NCI-H2029 treated with DMSO at 0.1 percent for 48 hours (cell line): ENCODE measurements at places on chromosomes 5 and 9.

- no peak for DNase-seq
These were observed 216.6 kb downstream of the TSSK1B start for GRCh38 chr5:113218200-113218599.

DNA sequence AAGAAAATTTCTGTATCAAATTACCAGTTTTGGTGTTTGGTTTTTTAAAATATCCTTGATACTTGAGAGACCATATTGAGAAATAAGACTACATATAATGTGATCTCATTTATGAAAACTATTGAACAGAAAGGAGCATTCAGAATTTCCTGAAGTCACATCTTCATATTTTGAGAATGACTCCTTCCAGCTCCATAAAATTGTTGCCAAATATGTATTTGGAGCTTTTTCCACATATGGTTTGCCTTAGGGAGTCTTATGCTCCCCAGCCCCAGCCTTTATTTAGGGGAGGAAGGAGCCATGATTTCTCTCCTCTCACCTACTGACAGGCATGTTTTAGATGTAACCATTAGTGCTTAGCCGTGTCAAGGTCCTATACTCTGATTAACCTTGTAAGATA, 51.1 kb downstream of the GCNT1 start:
- DNase-seq = no peak

DNA sequence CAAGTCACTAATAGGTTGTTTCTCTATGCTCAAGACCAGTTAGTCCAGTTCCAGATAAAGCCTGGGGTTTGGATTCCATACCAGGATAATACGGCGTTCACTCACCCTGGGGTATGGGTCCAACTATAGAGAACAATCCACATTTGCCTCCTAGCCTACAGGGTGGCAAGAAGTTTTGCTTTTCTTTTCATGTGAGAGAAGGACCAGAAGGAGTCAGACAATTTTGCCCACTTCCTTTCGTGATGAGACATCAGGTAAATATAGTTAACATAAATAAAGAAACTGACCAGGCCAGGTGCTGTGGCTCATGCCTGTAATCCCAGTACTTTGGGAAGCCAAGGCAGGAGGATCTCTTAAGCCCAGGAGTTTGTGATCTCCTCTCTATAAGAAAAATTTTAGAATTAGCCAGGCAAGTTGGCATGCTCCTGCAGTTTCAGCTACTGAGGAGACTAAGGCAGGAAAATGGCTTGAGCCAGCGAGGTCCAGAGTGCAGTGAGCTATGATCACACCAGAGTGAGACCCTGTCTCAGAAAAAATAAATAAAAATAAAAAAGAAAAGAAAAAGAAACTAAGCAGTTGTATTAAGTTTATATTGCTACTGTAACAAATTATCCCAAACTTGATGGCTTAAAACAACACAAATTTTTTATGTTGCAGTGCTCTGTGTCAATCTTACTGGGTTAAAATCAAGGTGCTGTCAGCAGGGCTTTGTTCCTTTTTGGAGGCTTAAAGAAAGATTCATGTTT, 7.5 kb upstream of the REEP5 start:
- DNase-seq = no peak

GRCh38 chr9:90892918-90893317, 91.3 kb downstream of the SYK start:
- no peak for DNase-seq

DNA sequence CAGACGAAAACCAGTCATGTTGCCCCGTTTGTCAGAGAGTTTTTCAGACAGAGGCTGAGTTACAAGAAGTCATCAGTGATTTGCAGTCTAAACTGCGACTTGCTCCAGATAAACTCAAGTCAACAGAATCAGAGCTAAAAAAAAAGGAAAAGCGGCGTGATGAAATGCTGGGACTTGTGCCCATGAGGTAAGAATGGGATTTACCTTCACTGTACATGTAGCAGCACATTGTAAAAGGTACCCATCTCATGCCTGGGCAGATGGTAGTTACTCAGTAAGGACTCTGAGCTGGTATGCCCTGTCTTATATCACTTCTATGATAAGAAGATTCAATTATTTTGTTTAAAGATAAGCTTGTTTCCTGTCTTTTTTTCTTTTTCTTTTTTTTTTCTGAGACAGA, 38.8 kb downstream of the RAD50 start:
- DNase-seq = no peak

GRCh38 chr9:78903581-78903980, 606.7 kb downstream of the PSAT1 start:
- DNase-seq = no peak

- DNase-seq = no peak
These were observed 279.6 kb upstream of the GRAMD2B start for GRCh38 chr5:126143622-126144021.

- no peak for DNase-seq
These were observed 9.9 kb downstream of the SLC6A3 start for GRCh38 chr5:1435369-1435768.

GRCh38 chr5:1095990-1096363, 15.9 kb downstream of the SLC12A7 start:
- no peak for DNase-seq

DNA sequence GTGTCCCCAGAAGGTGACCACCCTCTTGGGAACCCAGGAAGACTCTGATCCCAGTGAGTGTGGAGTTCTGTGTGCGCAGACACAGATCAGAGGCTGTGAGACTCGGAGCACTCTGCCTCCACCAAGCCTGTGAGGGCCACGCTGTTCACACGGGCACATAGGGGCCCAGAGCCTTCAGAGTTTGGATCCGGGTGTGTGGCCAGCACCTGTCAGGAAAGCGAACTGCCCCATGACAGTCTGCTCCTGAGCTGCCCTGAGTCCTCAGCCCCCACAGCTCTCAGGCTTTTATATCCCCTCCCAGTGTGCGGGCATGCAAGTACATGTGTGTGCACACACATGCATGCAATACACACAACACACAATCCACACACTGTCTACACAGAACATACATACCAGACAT, 161.8 kb upstream of the IRX2 start:
- no peak for DNase-seq
